Tibial nerve (tissue), 4 donors: ENCODE measurements at places on chromosomes 5 and 9.

- H3K4me3 ChIP-seq, result no peak overlapping the region
- H3K4me1 ChIP-seq, result peaks cover 37% of the 10 kb centered on the region
- no peaks in the 10 kb centered on the region for H3K27me3 ChIP-seq
Observed at GRCh38 chr5:151063142-151063989, 17.5 kb downstream of the TNIP1 start.

GRCh38 chr9:100104314-100104713, 5.3 kb downstream of the INVS start:
- no peak overlapping the region for H3K4me3 ChIP-seq
- no peaks in the 10 kb centered on the region for H3K36me3 ChIP-seq
- H3K4me1 ChIP-seq, result peaks cover 12% of the 10 kb centered on the region
- no peaks in the 10 kb centered on the region for H3K27me3 ChIP-seq

- H3K27ac ChIP-seq, result no peak overlapping the region
- no peak overlapping the region for H3K4me3 ChIP-seq
- peaks cover 5% of the 10 kb centered on the region for H3K4me1 ChIP-seq
Observed at GRCh38 chr9:34546834-34547827, 24.3 kb upstream of the ENHO start.

DNA sequence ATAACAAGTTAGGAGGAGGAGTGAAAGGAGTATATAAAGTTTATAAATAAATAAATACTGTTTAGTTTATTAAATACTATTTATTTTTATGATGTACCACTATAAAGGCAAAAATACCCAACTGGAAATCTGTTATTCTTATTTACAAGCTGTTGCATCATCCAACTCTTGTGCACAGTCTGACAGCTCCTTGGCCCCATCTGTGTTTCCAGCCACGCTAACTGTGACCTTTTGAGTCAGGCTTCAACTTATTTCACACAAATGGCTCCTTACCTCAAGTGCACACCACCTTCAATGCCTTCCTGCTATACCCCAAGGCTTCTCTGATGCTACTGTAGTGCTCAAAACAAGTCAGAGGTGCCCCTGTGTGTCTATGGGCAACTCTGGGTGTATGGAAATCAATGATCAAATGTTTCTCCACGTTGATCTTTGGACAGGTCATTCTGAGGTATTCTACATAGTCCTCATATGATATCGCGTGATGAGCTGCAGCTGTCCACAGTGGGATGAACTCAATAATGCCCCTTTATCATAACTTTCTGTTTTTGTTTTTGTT, 303.2 kb upstream of the GRAMD2B start:
- no peak overlapping the region for H3K4me3 ChIP-seq
- no peak overlapping the region for H3K27ac ChIP-seq
- no peaks in the 10 kb centered on the region for H3K36me3 ChIP-seq
- no peak for DNase-seq
- H3K27me3 ChIP-seq, result no peaks in the 10 kb centered on the region

GRCh38 chr9:27338527-27338903, 41.6 kb upstream of the EQTN start:
- DNase-seq, result no peak
- H3K4me3 ChIP-seq, result no peak overlapping the region
- no peaks in the 10 kb centered on the region for H3K36me3 ChIP-seq
- peak overlapping the region; percentile 11 for H3K27ac ChIP-seq
- H3K4me1 ChIP-seq, result peaks cover 49% of the 10 kb centered on the region

DNA sequence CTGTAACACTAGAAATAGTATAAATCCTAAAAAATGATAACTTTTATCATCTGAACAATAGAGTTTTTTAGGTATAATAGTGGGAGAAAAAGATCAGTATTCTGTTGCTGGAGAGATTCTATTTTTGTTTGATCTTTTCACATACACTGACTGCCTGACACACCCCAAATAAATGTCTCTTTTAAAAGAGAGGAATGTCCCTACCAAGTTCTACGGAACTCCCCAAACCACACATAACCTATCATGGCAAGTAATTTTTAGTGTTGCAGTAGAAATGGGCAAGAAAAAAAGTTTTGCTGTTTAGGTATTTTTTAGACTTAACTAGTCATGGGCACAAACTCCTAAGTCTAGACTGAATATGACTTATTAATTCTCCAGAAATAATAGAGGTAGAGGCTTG, 139.1 kb downstream of the ELAVL2 start:
- H3K27ac ChIP-seq, result no peak overlapping the region
- no peak overlapping the region for H3K4me3 ChIP-seq
- H3K4me1 ChIP-seq, result no peaks in the 10 kb centered on the region
- no peaks in the 10 kb centered on the region for H3K36me3 ChIP-seq
- no peak for DNase-seq

DNA sequence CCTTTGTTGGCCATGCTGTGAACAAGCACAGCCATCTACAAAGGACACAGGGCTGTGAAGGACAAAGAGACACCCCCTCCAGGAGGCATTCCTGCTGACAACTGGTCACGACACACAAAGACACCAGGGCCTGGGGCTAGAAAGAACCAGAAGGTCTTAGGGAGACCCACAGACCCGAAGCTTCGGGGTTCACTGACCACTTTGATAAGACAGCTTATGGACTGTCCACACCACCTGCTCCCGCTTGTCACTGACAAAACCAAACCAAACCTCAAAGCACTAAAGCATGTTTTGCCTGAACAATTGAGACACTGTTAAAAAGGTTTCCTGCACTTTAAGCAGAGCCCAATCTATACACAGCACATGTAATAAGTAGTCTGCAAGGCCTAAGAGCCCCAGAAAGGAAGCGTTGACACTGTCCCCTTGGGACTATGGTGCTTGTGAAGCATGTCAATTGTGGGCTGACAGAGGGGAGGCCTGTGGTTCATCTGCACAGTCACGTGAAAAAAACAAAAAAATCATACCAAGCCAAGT, 185.0 kb downstream of the GAPVD1 start:
- DNase-seq, result no peak
- H3K36me3 ChIP-seq, result peaks cover 46% of the 10 kb centered on the region
- no peaks in the 10 kb centered on the region for H3K27me3 ChIP-seq
- no peaks in the 10 kb centered on the region for H3K4me1 ChIP-seq

GRCh38 chr9:127847178-127847510, 7.3 kb downstream of the ENG start:
- no peaks in the 10 kb centered on the region for H3K4me1 ChIP-seq
- H3K36me3 ChIP-seq, result no peaks in the 10 kb centered on the region
- peak overlapping the region; percentile 79 for H3K27ac ChIP-seq
- no peak for DNase-seq
- no peak overlapping the region for H3K4me3 ChIP-seq
- no peaks in the 10 kb centered on the region for H3K27me3 ChIP-seq

- no peaks in the 10 kb centered on the region for H3K27me3 ChIP-seq
- DNase-seq, result no peak
- H3K4me3 ChIP-seq, result no peak overlapping the region
- no peaks in the 10 kb centered on the region for H3K4me1 ChIP-seq
Observed at GRCh38 chr5:97601651-97602050, 418.6 kb upstream of the RIOK2 start.

- no peaks in the 10 kb centered on the region for H3K4me1 ChIP-seq
- no peak overlapping the region for H3K4me3 ChIP-seq
- DNase-seq, result no peak
- no peaks in the 10 kb centered on the region for H3K27me3 ChIP-seq
- H3K36me3 ChIP-seq, result no peaks in the 10 kb centered on the region
Observed at GRCh38 chr5:28648108-28648507, 1609.7 kb upstream of the CDH9 start.

- peaks cover 20% of the 10 kb centered on the region for H3K27me3 ChIP-seq
- no peaks in the 10 kb centered on the region for H3K36me3 ChIP-seq
- DNase-seq, result no peak
- peaks cover 5% of the 10 kb centered on the region for H3K4me1 ChIP-seq
- H3K4me3 ChIP-seq, result no peak overlapping the region
- H3K27ac ChIP-seq, result no peak overlapping the region
Observed at GRCh38 chr5:181099602-181100086, 31.3 kb downstream of the OR2V1 start.

DNA sequence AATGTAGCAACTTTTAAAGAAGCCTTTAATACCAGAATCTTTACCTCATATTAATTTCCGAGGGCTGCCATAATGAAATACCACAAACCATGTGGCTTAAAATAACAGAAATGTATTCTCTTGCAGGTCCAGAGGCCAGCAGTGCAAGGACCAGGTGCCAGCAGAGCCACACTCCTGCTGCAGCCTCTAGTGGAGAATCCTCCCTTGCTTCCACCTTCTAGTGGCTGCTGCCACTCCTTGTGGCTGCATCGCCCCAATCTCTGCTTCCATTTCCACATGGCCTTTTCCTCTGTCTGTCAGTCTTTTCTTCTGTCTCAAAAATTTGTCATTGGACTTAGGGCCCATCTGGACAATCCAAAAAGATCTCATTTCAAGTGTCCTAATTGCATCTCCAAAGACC, 401.5 kb downstream of the EFNA5 start:
- H3K4me3 ChIP-seq, result no peak overlapping the region
- H3K27me3 ChIP-seq, result no peaks in the 10 kb centered on the region
- no peak for DNase-seq
- H3K36me3 ChIP-seq, result no peaks in the 10 kb centered on the region
- H3K4me1 ChIP-seq, result no peaks in the 10 kb centered on the region

GRCh38 chr5:78747055-78747454, 98.5 kb upstream of the LHFPL2 start:
- H3K27me3 ChIP-seq, result no peaks in the 10 kb centered on the region
- peaks cover 29% of the 10 kb centered on the region for H3K4me1 ChIP-seq
- no peak for DNase-seq
- no peak overlapping the region for H3K27ac ChIP-seq

DNA sequence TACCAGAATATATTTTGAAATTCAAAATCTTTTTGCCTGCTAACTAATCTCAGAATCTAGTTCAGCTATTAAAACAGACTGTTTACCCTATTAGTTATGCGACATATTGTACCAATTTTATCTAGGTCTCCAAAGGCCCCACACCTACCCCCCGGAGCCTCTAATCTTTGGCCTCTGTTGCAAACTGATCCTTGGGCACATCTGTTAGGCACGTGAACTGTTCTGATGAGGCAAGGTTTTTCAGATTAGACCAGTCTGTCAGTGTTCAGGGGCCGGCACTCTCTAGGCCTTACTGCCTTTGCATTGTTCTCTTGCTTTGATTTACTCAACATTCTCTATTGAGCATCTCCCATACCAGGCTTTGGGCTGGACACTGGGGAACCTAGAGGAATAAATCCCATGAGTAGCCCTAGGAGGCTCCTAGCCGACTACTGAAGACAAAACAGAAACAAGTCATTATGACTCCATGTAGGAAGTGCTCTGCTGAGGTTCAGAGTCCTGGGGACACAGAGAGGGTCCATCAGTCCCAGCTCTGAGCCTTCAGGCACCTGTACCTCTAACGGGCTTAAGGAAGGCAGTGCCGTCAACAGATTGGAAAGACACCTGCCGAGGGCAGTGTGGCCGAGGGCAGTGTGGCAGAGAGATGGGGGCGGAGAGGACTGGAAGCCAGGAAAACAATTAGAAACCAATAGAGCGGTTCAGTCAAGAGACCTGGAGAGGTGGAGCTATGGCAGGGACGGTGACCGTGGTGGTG, 245.1 kb downstream of the AOPEP start:
- H3K4me1 ChIP-seq, result peaks cover 9% of the 10 kb centered on the region
- no peaks in the 10 kb centered on the region for H3K27me3 ChIP-seq
- no peaks in the 10 kb centered on the region for H3K36me3 ChIP-seq
- H3K27ac ChIP-seq, result no peak overlapping the region
- no peak for DNase-seq
